ENCODE measurements at places on chromosomes 1 and 21.

DNA sequence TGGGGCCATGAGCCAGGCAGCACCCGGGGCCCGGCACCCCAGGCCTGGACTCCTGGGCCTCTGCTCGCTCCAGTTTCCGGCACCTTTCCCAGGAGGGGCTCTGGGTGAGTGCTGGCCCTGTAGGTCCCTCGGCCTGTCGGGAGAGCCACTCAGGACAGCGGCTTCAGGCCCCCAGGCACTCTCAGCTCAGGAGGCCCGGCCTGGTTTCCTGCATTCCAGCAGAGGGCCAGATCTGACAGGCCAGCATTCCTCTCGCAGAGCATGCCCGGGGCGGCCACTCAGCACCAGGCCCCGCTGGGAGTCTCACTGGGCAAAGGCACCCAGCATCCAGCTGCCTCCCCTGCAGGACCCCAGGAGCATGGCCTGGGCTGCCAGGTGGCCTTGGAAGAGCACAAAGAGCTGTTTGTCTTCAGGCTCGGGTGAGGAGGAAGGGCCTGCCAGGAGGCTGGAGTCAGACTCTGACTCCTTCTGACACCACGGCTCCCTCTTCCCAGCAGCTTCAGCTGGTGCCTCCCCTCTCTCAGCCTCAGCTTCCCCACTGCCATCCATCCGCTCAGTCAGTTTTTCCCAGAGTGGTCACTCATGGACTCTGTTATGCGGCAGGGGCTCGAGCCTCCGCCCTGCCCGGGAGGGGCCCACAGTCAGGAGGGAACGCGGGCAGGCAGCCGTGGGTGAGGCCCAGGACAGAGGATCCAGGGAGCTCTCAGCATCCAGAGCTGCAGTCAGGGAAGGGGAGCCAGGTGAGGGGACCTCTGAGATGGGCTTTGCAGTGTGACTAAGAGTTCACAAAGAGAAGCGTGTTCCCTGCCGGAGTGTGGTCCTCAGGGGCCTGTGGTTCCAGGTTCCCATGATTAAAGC, 51.7 kb downstream of the WNT9A start:
- DNase-seq = no peak

DNA sequence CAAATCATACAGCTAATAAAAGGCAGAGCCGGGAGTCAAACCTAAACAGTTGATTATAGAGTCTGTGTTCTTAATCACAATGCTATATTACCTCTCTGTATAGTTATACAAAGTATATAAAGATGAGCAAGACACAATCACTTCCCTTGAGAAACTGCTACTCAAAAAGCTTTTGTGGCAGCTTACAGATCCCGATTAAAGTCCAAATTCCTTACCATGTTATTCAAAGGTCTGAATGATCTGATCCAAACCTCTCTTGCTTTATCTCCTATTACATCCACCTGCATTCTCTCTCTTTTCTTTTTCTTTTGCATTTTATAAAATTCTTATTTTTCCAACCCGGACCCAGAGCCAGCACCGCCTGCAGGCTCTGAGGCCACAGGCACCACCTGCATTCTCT, 57.0 kb upstream of the MUTYH start:
- DNase-seq = no peak

DNA sequence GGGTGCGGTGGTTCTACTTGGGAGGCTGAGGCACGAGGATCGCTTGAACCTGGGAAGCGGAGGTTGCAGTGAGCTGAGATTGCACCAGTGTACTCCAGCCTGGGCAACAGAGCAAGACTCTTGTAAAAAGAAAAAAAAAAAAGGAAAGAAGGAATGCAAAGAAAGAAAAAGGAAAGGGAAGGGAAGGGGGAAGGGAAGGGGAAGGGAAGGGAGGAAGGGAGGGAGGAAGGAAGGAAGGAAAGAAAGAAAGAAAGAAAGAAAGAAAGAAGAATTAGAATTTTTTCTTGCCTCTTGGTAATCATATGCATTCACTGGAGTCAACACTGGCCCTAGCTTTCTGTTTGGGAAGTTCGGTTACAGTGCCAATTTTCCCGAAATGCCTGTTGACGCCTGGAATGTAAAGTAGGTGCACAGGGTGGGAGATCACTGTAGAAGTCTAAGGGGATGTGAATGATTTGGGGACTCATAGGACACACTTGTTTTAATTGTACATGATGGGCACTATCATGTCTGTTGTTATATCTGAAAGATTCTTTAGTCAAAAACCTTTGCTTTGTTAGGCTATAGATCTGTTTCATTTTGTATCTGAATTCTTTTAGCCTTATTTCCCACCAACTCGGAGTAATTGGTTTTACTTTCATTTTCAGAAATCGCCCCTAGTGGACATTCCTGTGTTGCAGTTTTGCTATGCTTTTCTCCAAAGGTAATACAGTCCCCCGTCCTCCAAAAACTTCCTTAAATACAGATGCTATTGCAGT, 59.8 kb upstream of the MORC3 start:
- peak; percentile 50 for DNase-seq

DNA sequence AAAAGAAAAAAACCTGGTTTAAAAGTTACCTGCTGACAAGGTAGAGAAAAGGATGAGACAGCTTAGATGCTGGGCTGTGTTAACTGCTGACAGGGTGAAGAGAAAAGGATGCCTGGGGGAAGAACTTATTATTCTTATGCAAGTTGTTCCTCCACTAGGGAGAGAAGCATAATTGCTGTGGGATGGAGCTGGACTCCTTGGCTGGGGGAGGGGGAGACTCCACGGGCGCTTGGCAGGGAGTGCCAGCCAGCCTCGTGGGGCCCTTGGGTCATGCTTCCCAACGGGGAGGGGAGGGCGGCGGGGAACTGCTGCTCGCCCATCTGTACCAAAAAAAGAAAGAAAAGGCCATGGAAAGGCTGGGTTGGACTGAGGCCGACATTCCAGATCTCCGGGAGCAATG, 47.2 kb downstream of the SYCP1 start:
- DNase-seq = no peak

DNA sequence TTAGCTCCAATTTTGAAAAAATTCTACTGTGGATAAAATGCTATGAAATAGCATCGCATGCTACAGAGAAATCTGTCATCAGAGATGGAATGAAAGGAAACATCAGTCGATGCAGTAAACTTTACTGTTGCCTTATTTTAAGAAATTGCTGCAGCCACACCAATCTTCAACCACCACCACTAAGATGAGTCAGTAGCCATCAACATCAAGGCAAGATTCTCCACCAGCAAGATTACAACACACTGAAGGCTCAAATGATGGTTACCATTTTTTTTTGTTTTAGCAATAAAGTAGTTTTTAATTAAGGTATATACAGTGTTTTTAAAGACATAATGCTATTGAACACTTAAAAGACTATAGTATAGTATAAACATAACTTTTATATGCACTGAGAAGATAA, 95.6 kb upstream of the JUN start:
- no peak for DNase-seq

DNA sequence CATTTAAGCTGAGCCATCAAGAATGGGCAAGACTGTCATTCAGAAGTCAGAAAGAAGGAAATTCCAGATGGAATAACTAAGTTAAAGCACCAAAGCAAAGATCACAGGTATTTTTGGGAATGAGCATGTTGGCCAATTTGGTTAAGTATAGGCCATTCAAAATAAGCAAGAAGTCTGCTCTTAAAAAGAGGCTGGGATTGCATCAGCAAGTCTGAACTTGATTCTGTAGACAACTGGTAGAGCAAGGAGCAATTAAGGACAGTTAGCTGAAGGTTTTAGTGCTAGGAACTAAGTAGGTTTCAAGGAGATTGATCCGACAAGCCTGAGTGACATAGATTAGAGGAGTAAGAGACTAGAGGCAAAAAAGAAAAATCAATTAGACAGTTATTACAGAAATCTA, 8.4 kb downstream of the ANKRD45 start:
- DNase-seq = no peak

DNA sequence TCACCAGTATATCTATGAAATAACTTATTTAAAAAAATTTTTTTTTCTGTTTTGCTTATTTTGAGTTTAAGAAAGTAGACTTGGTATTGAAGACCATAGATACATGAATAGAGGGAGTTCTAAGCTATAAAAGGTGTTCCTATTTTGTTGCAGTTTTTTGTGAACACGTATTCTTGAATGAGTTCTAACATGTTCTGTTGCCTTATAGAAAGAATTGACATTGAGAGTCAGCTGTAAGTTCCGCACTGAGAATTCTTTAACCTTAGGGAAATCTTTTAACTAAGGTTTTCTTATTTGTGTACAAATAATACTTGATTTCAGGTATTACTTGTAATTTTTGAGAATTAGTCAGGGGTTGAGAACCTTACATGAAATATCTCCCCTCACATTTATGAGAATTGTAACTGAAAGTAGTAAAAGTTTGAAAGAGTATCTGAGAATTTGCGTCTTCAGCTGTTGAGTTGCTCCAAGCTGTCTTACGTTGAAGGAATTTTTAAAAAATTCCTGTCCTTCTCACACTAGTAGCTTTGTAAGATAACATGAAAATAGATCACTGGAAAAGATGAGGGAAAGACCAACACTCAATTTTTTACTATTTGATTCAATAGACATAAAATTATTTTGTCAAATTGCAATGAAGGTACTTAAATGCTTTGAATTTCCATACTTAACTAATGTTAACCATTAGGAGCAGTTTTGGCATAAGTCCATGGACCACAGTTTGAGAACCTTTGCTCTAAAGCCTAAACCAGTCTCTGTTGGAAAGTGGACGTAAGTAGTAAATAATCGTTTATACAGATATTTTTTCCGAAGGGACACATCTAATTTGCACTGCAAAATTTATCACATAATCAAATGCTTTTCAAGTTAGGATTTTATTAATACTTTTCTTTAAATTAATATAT, 3.8 kb downstream of the DR1 start:
- no peak for DNase-seq

DNA sequence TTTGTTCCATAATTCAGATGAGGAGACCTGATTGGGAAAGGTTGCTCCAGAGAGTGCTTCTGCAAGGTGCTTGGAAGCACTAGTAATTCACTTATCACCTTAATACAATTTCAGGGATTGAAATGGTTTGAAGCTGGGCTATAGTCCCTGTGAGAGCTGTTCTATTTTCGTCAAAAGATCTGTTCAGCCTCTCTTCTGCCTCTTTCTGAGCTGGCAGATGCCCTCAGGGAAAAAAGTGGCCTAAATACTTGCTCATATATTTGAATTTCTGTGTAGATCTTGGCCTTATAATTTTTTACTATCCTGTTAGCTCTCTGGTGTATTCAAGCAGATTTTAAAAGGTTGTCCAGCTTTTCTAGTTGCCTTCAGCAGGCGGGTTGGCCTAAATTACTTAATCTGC, 22.3 kb downstream of the C1orf146 start:
- DNase-seq = no peak

DNA sequence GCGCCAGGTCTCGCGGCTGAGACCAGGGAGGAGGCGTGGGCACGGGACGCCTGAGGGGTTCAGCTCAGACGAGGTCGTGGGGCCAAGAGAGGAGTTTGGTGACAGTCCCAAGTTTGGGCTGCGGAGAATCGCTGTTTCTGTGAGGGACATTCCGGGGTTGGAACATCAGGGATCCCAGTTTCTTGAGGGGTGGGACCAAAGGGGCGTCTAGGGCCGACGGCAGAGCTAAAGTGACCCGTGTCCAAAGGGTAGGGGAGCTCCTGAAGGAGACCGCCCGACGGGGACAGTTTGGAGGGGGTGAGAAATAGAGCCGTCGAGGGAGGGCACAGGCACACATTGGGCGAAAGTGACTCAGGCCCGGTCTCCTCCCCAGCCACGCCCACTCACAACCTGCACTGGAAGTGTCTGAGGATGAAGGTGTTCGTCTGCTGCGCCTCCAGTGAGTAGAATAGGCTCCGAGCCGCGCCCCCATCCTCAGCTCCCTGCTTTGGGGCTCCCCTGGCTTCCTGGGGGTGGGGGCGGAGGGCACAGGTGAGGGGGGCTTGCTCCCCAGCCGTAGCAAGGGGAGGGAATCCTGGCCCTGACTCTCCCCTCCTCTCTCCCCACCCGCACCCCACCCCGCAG, 7.0 kb downstream of the EFNA3 start:
- DNase-seq = no peak

GRCh38 chr1:198171667-198172540, 15.1 kb downstream of the NEK7 start:
- DNase-seq = no peak

All from COR-L47 (cell line).